CD8-positive, alpha-beta memory T cell (primary cell): ENCODE measurements at places on chromosomes 1 and 21.

GRCh38 chr1:202230939-202231645 is 37.5 kb downstream of the LGR6 start:
- no peak overlapping the region for H3K4me3 ChIP-seq
- peaks cover 5% of the 10 kb centered on the region for H3K4me1 ChIP-seq
- H3K27ac ChIP-seq, result no peak overlapping the region
- no peak for DNase-seq
- H3K27me3 ChIP-seq, result no peaks in the 10 kb centered on the region
- no peaks in the 10 kb centered on the region for H3K36me3 ChIP-seq

DNA sequence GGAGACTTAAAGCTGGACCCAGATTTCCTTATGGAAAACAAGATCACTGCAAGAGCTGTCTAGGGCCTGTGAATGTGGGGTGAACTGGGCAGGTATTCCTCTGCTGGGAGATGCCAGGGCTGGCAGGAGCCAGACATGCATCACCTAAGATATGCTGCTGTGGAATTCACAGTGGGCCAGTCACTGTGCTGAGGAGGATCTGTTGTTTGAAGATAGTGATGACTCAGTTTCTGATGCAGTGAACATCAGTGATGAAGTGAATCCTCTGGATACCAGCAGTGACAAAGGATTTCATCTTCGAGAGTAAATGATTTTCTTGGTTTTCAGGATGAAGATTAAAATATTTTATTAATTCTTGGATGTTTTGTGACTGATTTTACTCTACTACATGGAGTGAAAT is 29.9 kb upstream of the CAMSAP2 start:
- no peak for DNase-seq
- no peaks in the 10 kb centered on the region for H3K4me1 ChIP-seq
- no peak overlapping the region for H3K27ac ChIP-seq
- H3K27me3 ChIP-seq, result no peaks in the 10 kb centered on the region

DNA sequence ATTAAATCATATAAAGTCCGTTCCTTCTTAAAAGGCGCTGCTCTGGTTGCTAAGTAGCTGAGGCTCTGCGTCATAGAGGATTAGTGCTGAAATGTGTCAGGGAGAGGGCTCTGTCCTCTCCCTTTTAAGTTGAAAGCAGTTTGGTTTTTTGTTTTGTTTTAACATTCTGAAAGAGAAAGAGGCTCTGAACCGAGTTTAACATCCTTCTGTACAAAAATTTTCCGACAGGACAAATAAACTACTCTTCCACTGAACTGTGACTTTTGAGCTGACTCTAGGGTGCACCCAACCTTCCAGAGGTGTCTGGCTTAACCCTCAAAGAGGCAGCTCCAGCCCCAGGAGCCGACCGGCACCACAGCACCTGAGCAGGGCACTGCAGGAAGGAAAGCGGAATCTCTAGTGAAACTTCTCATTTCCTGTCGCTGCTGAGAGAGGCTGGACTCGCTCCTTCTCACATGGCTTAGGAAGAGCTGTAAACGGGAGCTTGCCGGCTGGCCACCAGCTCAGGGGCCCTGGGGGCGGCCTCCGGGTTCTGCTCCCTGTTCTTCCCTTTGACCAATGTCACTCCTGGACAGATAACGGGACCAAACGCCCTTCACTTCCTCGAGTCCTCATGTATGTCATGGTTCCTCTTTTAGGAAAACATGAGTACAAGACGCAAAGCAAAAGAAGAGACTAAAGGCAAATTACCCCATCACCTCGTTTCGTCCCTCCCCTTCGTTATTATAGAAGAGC is 1.2 kb downstream of the VAV3 start:
- peak; percentile 12 for DNase-seq
- peak overlapping the region; percentile 88 for H3K4me3 ChIP-seq
- H3K4me1 ChIP-seq, result peaks cover 17% of the 10 kb centered on the region
- H3K36me3 ChIP-seq, result no peaks in the 10 kb centered on the region

DNA sequence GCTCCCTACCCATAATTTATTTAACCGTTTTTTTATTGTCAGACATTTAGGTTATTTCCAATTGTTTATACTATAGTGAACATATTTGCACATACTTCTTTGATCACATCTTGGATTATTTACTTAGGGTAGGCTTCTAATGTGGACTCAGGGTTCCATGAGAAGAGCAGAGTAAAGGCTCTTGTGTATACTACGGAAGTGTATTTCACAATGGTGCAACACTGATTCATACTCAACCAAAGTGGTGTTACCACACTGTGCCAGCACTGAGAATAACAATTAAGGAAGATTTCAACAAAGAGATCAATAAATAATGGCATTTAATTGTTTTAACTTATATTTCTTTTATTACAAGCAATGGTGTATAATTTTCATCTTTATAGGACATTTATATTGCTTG is 251.2 kb downstream of the ZNF326 start:
- H3K4me1 ChIP-seq, result no peaks in the 10 kb centered on the region
- H3K27ac ChIP-seq, result no peak overlapping the region
- H3K4me3 ChIP-seq, result no peak overlapping the region
- no peaks in the 10 kb centered on the region for H3K27me3 ChIP-seq

- H3K36me3 ChIP-seq, result no peaks in the 10 kb centered on the region
- no peak for DNase-seq
- H3K27ac ChIP-seq, result no peak overlapping the region
- no peak overlapping the region for H3K4me3 ChIP-seq
Measured at GRCh38 chr1:1198423-1199140, 7.8 kb downstream of the TNFRSF18 start.

- H3K27ac ChIP-seq, result no peak overlapping the region
- no peak for DNase-seq
- H3K4me1 ChIP-seq, result no peaks in the 10 kb centered on the region
- H3K27me3 ChIP-seq, result no peaks in the 10 kb centered on the region
- H3K36me3 ChIP-seq, result no peaks in the 10 kb centered on the region
- H3K4me3 ChIP-seq, result no peak overlapping the region
Measured at GRCh38 chr21:23822760-23823159, 1784.5 kb downstream of the MRPL39 start.

GRCh38 chr1:53656747-53657530 is 82.0 kb downstream of the GLIS1 start:
- no peak overlapping the region for H3K4me3 ChIP-seq
- no peaks in the 10 kb centered on the region for H3K36me3 ChIP-seq
- no peak for DNase-seq
- no peaks in the 10 kb centered on the region for H3K27me3 ChIP-seq

GRCh38 chr1:200328379-200328778 is 81.5 kb downstream of the ZNF281 start:
- DNase-seq, result no peak
- no peaks in the 10 kb centered on the region for H3K36me3 ChIP-seq
- H3K4me1 ChIP-seq, result no peaks in the 10 kb centered on the region
- H3K4me3 ChIP-seq, result no peak overlapping the region
- no peak overlapping the region for H3K27ac ChIP-seq
- no peaks in the 10 kb centered on the region for H3K27me3 ChIP-seq

DNA sequence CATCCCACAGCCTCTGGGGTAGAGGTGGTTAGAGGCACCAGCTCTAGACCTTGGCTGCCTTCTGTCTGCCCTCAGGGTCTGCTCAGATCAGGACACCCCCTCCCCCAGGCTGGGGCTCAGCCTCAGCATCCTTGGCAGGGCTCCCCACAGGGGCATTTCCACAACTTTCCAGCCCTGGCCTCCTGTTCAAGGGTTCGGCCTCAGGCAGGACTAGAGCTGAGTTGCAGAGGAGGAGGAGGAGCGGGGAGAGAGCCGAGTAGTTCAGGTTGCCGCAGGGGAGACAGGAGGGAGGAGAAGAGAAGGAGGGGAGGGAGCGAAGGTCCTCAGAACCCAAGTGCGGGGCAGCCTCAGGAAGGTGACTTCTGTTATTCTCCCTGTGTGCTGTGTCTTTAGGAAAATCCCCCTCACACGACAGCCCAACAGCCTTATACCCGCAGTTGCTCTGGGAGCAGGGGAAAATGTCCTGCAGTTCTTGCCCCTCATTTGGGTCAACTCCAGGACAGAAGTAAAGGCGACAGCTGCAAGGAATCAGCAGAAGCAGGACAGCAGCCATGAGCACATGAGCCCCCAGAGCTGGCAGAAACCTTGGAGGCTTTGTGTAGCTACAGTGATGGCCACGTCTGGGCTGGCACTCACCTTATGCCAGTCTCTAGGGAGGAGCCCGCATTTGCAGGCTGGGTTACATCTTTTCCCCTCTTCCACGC is 46.5 kb upstream of the TENT5B start:
- H3K4me1 ChIP-seq, result no peaks in the 10 kb centered on the region
- H3K36me3 ChIP-seq, result no peaks in the 10 kb centered on the region
- H3K27ac ChIP-seq, result no peak overlapping the region
- no peaks in the 10 kb centered on the region for H3K27me3 ChIP-seq
- DNase-seq, result no peak
- no peak overlapping the region for H3K4me3 ChIP-seq

DNA sequence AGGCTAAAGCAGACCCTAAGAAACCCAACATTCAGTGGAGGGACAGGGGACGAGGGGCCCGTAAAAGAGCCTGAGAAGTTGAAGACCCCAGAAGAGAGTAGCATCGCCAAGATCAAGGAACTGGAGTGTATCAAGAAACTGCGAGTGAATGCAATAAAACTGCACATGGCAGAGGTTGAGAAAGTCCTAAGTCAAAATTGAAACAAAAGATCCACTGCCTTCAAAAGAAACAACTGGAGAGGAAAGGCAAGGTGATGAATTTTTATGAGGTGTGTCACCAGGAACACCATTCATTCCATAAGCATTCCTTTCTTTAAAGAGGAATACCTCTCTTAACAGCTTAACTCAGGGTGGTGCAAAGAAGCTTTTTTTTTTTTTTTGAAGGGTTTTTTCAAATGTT is 38.3 kb upstream of the ADORA3 start:
- H3K27ac ChIP-seq, result no peak overlapping the region
- no peak for DNase-seq

DNA sequence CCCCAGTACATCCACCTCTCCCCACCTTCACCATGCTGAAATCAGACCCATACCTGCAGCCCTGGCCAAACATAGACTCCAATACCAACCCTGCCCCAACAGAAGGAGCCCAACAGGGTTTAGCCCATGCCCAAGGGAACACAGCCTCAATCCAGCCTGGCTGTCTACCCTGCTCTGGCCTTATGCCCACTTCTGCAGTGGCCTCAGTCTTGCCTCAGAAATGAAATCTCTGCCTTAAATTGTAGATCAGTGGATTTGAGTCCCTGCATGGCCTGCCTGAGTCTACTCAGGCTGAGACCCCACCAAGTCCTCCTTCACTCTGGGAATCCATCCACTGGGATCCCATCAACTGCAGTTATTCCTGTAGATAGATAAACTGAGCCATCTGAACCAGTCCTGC is 97.6 kb upstream of the GJB5 start:
- H3K27ac ChIP-seq, result no peak overlapping the region
- no peaks in the 10 kb centered on the region for H3K4me1 ChIP-seq
- H3K36me3 ChIP-seq, result no peaks in the 10 kb centered on the region
- H3K4me3 ChIP-seq, result no peak overlapping the region
- DNase-seq, result no peak

DNA sequence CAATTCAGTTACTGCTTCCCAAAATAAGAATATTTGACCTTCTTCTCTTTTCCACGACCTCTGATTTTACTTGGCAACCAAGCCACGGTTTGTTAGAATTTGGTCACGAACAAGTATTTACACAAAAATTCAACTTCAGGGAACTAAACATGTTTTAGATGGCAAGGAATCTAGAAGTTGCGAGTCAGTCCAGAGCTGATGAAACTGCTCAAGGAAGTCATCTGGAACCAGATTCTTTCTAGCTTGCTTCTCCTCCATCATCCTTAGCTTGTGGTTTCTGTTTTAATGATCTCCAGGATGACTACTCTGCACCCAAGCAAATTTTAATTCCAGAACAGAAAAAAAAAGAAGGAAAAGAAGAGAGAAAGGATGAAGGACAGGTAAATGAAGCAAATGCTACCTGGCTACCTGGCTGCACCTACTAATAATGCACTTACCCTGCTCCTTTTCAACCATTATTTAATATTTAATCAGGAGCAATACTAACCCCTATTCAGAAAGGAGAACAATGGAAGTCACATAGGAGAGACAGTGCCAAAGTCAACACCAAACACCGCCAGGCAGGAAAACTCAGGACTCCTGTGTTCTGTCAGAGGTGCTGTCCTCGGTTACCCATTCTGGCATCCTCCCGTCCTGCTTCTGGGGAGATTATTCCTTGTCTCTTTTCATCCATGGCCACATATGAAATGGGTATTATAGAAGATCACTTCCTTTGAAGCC is 54.2 kb upstream of the RGS7 start:
- no peaks in the 10 kb centered on the region for H3K36me3 ChIP-seq
- H3K4me1 ChIP-seq, result no peaks in the 10 kb centered on the region
- H3K27ac ChIP-seq, result no peak overlapping the region
- no peak for DNase-seq

GRCh38 chr1:41889506-41890414 is 29.0 kb downstream of the HIVEP3 start:
- DNase-seq, result no peak
- H3K4me3 ChIP-seq, result no peak overlapping the region
- no peak overlapping the region for H3K27ac ChIP-seq
- H3K27me3 ChIP-seq, result no peaks in the 10 kb centered on the region
- no peaks in the 10 kb centered on the region for H3K36me3 ChIP-seq

DNA sequence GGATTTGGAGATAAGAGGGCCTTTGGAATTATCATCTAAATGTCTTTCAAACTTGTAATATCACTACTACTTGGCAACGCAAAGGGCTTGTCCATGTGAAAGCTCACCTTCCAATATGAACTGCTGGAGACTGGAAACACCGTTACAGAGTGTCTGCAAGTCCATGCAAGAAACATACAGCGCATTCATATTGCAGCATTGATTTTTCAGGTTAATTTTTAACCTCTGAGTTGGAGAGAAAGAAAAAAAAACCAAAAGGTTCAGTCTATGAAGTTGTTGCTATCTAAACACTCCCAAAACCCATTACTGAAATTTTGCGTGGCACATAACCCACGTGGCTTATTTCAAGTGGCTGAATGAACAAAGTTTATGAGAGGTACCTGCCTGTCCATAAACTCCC is 23.8 kb downstream of the DAB1 start:
- H3K27me3 ChIP-seq, result no peaks in the 10 kb centered on the region
- no peaks in the 10 kb centered on the region for H3K36me3 ChIP-seq
- no peak overlapping the region for H3K27ac ChIP-seq

DNA sequence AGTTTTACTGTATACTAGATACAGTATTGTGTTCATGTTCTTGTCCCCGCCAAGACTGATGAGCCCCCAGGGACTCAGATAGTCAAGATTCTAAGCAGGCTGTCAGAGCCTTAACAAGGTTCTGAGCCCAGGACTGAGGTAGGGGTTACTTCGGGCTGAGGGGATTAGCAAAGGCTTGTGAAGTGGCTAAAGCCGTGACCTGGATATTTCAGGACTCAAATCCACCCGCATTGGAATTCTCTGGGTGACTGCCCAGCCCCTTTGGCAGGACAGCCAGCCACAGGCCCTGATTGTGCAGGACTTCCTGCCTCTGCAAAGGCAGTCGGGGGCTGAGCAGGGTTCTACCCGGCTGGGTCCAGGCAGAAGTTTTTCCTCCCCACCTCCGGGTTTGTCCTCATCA is at the start of gene PLA2G5:
TSS of gene PLA2G5 (plus strand) at position 321 of the 400 bp plus-strand sequence. CDS start 14,637 bp downstream, outside the sequence.
- H3K36me3 ChIP-seq, result no peaks in the 10 kb centered on the region
- H3K27me3 ChIP-seq, result no peaks in the 10 kb centered on the region
- no peak for DNase-seq
- no peak within 1 kb of the TSS for H3K4me3 ChIP-seq
